Ovary (tissue), 10 donors: ENCODE measurements at places on chromosomes 7 and 10. TPM values are rescaled to one million over a fixed set of nuclear protein-coding genes. Genes with fewer than 3 reads are reported as not detected.

- no peaks in the 10 kb centered on the region for H3K27me3 ChIP-seq
- no peaks in the 10 kb centered on the region for H3K36me3 ChIP-seq
- no peak overlapping the region for H3K27ac ChIP-seq
- H3K4me1 ChIP-seq = peaks cover 1% of the 10 kb centered on the region
- H3K4me3 ChIP-seq = no peak overlapping the region
- DNase-seq = no peak
These were observed 106.0 kb upstream of the GATA3 start for GRCh38 chr10:7948371-7949000.

DNA sequence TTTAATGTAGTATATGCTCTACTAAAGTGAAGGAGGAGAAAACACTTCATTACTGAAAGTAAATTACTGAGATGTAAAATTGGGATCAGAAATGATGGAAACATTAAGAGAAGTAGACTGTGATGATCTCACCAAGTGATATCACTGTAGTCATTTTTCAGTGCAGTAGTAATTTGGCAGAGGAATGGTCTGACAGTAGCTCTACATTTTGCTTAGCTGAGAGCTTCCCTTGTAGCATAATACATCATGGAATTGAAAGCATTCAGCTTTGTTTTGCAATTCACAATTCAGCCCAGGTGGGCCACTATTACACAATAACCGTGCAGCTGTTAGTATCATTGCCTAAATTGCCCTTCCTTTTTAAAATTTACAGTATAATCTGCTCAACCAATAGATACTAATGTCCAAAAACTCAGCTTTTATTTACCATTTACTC is 19.4 kb upstream of the CABCOCO1 start:
- H3K4me3 ChIP-seq = no peak overlapping the region
- no peaks in the 10 kb centered on the region for H3K36me3 ChIP-seq
- H3K27ac ChIP-seq = no peak overlapping the region
- no peaks in the 10 kb centered on the region for H3K27me3 ChIP-seq
- H3K4me1 ChIP-seq = no peaks in the 10 kb centered on the region

- H3K4me1 ChIP-seq = peaks cover 2% of the 10 kb centered on the region
- DNase-seq = no peak
- no peak overlapping the region for H3K27ac ChIP-seq
- no peaks in the 10 kb centered on the region for H3K27me3 ChIP-seq
- H3K36me3 ChIP-seq = no peaks in the 10 kb centered on the region
- H3K4me3 ChIP-seq = no peak overlapping the region
These were observed 56.6 kb downstream of the BMPER start for GRCh38 chr7:33961948-33962347.

AGFG2 gene
- total RNA-seq = 61.5 TPM

NME8 gene
- not detected for total RNA-seq

DDX50 gene
- total RNA-seq = 48.2 TPM

VAX1 gene
- total RNA-seq = not detected

ACSL5 gene
- 7.9 TPM for total RNA-seq

- no peaks in the 10 kb centered on the region for H3K36me3 ChIP-seq
- H3K4me1 ChIP-seq = peaks cover 5% of the 10 kb centered on the region
- no peak overlapping the region for H3K4me3 ChIP-seq
- H3K27ac ChIP-seq = no peak overlapping the region
- DNase-seq = no peak
- no peaks in the 10 kb centered on the region for H3K27me3 ChIP-seq
These were observed 265.6 kb downstream of the PHF14 start for GRCh38 chr7:11239316-11239715.

DNA sequence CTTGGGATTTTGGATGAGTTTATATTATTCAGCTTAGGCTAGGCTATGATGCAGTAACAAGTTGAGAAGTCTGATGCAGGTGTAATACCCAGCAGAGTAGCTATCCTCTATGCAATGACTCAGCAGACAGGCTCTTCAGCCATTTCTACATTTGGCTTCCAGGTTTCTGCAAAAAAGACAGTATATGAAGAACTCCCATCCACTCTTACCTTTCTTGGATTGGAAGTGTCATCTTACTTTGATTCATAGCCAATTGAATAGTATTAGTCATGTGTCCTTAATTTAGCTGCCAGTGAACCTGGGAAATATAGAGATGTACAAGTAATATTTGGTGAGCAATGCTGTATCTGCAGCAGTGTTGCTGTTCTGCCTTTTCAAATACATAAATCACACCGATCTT is 127.8 kb upstream of the NPSR1 start:
- H3K4me1 ChIP-seq = no peaks in the 10 kb centered on the region
- H3K27me3 ChIP-seq = no peaks in the 10 kb centered on the region
- H3K4me3 ChIP-seq = no peak overlapping the region
- DNase-seq = no peak
- H3K27ac ChIP-seq = no peak overlapping the region
- H3K36me3 ChIP-seq = no peaks in the 10 kb centered on the region

- H3K27me3 ChIP-seq = no peaks in the 10 kb centered on the region
- H3K4me3 ChIP-seq = no peak overlapping the region
- DNase-seq = no peak
- H3K4me1 ChIP-seq = no peaks in the 10 kb centered on the region
These were observed 552.3 kb downstream of the PTPRN2 start for GRCh38 chr7:158035343-158035742.

GRCh38 chr10:3090914-3091787 is 23.8 kb downstream of the PFKP start:
- no peaks in the 10 kb centered on the region for H3K36me3 ChIP-seq
- no peak overlapping the region for H3K27ac ChIP-seq
- H3K4me3 ChIP-seq = no peak overlapping the region
- no peak for DNase-seq
- H3K4me1 ChIP-seq = peaks cover 6% of the 10 kb centered on the region
- no peaks in the 10 kb centered on the region for H3K27me3 ChIP-seq

GRCh38 chr10:30647089-30647488 is 17.5 kb upstream of the LYZL2 start:
- H3K4me3 ChIP-seq = no peak overlapping the region
- H3K36me3 ChIP-seq = no peaks in the 10 kb centered on the region
- H3K4me1 ChIP-seq = no peaks in the 10 kb centered on the region
- no peak overlapping the region for H3K27ac ChIP-seq

- H3K27me3 ChIP-seq = no peaks in the 10 kb centered on the region
- no peak for DNase-seq
- H3K27ac ChIP-seq = no peak overlapping the region
- H3K4me1 ChIP-seq = no peaks in the 10 kb centered on the region
- H3K36me3 ChIP-seq = no peaks in the 10 kb centered on the region
These were observed 58.5 kb downstream of the WDFY4 start for GRCh38 chr10:48742891-48743860.

GRCh38 chr10:118980135-118980865 is 49.2 kb upstream of the NANOS1 start:
- H3K27ac ChIP-seq = no peak overlapping the region
- no peak overlapping the region for H3K4me3 ChIP-seq
- no peak for DNase-seq
- H3K27me3 ChIP-seq = no peaks in the 10 kb centered on the region
- no peaks in the 10 kb centered on the region for H3K36me3 ChIP-seq

GRCh38 chr7:39211581-39211980 is 233.9 kb downstream of the POU6F2 start:
- no peak overlapping the region for H3K4me3 ChIP-seq
- H3K4me1 ChIP-seq = no peaks in the 10 kb centered on the region
- no peak overlapping the region for H3K27ac ChIP-seq
- DNase-seq = no peak

GRCh38 chr7:111708072-111708471 is 145.8 kb upstream of the IMMP2L start:
- H3K4me3 ChIP-seq = no peak overlapping the region
- DNase-seq = no peak
- no peaks in the 10 kb centered on the region for H3K36me3 ChIP-seq
- no peaks in the 10 kb centered on the region for H3K4me1 ChIP-seq

DNA sequence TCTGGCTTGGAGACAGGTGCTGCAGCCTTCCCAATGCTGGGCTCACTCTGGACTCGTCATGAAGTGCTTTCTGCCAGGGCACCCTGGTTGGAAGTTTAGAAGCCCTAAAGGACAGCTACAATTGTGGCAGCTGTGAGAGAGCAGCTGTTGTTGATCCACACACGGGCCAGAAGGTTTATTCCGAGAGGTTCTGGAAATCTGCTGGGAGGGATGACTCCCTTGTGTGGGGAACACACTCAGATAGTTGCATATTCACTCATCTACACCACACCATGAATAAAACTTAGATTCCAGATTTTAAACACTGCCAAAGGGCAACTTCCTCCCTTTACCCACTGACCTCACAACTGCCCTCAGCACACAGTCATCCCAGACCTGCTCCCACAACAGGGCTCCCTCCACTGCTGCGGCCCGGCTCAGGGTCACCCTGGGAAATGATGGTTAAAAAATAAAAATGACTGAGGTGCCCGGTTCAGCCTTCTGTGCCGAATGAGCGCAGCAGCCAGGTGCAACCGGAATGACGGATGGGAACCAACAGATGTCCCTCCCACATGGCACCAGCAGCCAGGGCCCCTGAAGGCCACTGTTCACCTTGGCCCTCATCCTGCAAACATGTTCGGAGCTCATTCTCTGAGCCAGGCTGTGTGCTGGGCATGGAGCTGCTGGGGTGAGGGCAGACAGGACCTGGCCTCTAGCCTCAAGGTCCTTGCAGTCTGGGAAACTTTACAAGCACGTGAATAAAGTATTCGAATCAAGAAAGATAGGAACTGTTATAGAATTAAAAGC is 40.2 kb downstream of the ASB13 start:
- H3K27me3 ChIP-seq = no peaks in the 10 kb centered on the region
- H3K4me1 ChIP-seq = peaks cover 7% of the 10 kb centered on the region
- no peak for DNase-seq
- H3K4me3 ChIP-seq = no peak overlapping the region
- no peaks in the 10 kb centered on the region for H3K36me3 ChIP-seq
- peak overlapping the region; percentile 61 for H3K27ac ChIP-seq

GRCh38 chr7:81004098-81004497 is 85.2 kb upstream of the SEMA3C start:
- no peaks in the 10 kb centered on the region for H3K36me3 ChIP-seq
- H3K27ac ChIP-seq = no peak overlapping the region
- DNase-seq = no peak
- no peaks in the 10 kb centered on the region for H3K27me3 ChIP-seq

SPDYE1 gene
- 0.13 TPM for total RNA-seq

CAV1 gene
- 101 TPM for total RNA-seq

- H3K36me3 ChIP-seq = no peaks in the 10 kb centered on the region
- peaks cover 13% of the 10 kb centered on the region for H3K4me1 ChIP-seq
- no peaks in the 10 kb centered on the region for H3K27me3 ChIP-seq
- H3K4me3 ChIP-seq = no peak overlapping the region
- no peak overlapping the region for H3K27ac ChIP-seq
These were observed 33.4 kb downstream of the OGDH start for GRCh38 chr7:44639671-44640321.

GRCh38 chr7:114835861-114836260 is 86.0 kb upstream of the MDFIC start:
- no peaks in the 10 kb centered on the region for H3K36me3 ChIP-seq
- no peak overlapping the region for H3K4me3 ChIP-seq
- no peak for DNase-seq
- no peaks in the 10 kb centered on the region for H3K4me1 ChIP-seq

ERLIN1 gene
- 10.7 TPM for total RNA-seq

GPR85 gene
- total RNA-seq = not detected

DNA sequence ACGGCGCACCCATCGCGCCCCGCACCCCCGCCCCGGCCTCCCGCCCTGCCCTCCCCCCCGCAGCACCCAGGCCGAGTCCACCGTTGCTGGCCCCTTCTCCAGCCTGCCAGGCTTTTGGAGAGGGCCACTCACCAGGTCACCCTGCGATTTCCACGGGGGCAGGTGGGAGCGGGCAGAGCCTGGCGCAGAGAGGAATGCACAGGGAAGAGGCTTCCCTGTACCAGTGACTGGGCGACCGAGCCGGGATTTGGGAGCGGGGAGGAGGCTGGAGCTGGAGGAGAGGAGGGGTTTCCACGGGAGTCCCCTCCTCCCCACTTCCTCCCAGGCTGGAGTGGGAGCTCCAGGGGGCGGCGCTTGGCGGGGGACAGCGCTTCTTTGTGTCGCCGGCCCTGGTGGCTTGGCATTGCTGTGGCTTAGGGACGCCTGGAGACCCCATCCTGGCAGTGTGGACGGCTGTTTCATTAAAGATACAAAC is 19.3 kb downstream of the TCAF1 start:
- no peaks in the 10 kb centered on the region for H3K27me3 ChIP-seq
- peak overlapping the region; percentile 66 for H3K4me3 ChIP-seq
- peaks cover 5% of the 10 kb centered on the region for H3K4me1 ChIP-seq
- H3K36me3 ChIP-seq = no peaks in the 10 kb centered on the region
- peak overlapping the region; percentile 83 for H3K27ac ChIP-seq

DNA sequence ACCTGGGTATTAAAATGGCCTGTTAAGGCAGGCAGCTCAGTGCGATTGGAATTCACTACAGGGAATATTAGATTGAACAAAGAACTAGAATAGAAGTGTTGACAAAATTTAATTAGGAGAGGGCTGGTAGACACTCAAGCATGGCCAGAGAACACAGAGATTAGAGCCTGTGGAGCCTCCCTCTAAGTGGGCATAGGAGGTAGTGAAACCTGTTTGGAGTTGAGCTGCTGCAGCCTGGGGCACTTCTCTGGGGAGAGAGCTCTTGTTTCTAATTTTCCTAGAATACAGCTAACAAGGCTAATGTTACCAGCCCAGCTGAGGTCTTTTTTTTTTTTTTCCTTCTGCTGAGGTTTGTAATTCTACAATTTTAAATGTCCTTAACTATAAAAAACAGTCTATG is 46.4 kb downstream of the TMEM168 start:
- H3K27me3 ChIP-seq = no peaks in the 10 kb centered on the region
- H3K4me1 ChIP-seq = no peaks in the 10 kb centered on the region
- no peak for DNase-seq
- H3K27ac ChIP-seq = no peak overlapping the region
- no peaks in the 10 kb centered on the region for H3K36me3 ChIP-seq

DNA sequence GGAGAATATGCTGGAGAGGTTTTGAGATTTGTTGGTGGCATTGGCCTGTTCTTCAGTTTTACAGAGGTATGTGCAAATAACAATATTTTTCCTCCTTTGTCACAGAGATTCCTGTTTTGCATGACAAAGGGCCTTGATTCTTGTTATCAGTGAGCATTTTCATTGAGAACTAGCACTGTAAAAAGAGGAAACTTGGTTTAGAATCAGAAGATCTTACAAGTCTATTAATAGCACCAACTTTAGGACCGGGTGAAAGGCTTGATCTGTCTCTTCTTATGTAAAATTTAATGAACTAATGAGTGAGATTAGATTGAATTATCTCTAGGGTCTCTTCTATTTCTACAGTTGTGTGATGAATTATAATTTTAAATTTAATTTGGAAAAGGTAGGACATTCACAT is 25.5 kb downstream of the TSPAN13 start:
- H3K27ac ChIP-seq = no peak overlapping the region
- H3K36me3 ChIP-seq = no peaks in the 10 kb centered on the region
- no peak overlapping the region for H3K4me3 ChIP-seq
- no peak for DNase-seq
- no peaks in the 10 kb centered on the region for H3K4me1 ChIP-seq

SPOCK2 gene
- 22.1 TPM for total RNA-seq

DNA sequence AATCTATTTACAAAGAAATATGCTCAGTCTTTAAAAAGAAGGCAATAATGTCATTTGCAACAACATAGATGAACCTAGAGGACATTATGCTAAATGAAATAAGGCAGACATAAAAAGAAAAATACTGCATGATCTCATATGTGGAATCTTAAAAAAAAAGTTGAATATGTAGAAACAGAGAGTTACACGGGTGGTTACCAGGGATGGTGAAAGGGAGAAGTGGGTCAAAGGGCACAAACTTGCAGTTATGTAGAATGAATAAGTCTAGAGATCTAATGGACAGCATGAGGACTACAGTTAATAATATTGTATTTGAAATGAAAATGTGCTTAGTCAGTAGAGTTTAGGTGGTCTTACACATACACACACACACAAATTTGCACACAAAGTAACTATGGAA is 88.2 kb upstream of the CCDC71L start:
- H3K36me3 ChIP-seq = no peaks in the 10 kb centered on the region
- DNase-seq = no peak
- H3K27ac ChIP-seq = no peak overlapping the region
- no peaks in the 10 kb centered on the region for H3K27me3 ChIP-seq
- no peaks in the 10 kb centered on the region for H3K4me1 ChIP-seq

AIFM2 gene
- total RNA-seq = 13.2 TPM
